NCI-H1105 treated with DMSO at 0.1 percent for 48 hours (cell line): ENCODE measurements at places on chromosomes 1 and 21.

GRCh38 chr1:115712911-115713609 lies 55.5 kb downstream of the CASQ2 start:
- DNase-seq: no peak

DNA sequence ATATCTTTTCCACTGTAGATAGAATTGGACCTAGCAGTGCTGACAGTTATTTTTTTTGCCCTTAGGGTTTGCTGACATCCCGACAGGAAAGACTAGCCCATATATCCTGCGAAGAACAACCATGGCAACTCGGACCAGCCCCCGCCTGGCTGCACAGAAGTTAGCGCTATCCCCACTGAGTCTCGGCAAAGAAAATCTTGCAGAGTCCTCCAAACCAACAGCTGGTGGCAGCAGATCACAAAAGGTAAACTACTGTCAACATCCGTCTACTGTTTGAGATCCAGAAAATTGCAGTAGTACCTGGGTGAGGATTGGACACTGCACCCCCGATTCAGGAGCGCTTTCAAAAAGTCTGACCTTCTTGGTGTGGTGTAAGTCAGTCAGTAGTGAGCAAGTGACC lies 55.8 kb downstream of the CENPF start:
- peak; percentile 26 for DNase-seq

- DNase-seq: no peak
Measured at GRCh38 chr1:109171646-109172045, 42.1 kb upstream of the SARS1 start.

GRCh38 chr1:52668711-52669110 lies 29.4 kb downstream of the COA7 start:
- no peak for DNase-seq

GRCh38 chr1:182059936-182060335 lies 1.6 kb downstream of the ZNF648 start:
- DNase-seq: no peak

- DNase-seq: no peak
Measured at GRCh38 chr1:21930080-21930571, 7.0 kb downstream of the HSPG2 start.
